ENCODE measurements at places on chromosomes 13 and 19. TPM values are rescaled to one million over a fixed set of nuclear protein-coding genes. Genes with fewer than 3 reads are reported as not detected.

DNA sequence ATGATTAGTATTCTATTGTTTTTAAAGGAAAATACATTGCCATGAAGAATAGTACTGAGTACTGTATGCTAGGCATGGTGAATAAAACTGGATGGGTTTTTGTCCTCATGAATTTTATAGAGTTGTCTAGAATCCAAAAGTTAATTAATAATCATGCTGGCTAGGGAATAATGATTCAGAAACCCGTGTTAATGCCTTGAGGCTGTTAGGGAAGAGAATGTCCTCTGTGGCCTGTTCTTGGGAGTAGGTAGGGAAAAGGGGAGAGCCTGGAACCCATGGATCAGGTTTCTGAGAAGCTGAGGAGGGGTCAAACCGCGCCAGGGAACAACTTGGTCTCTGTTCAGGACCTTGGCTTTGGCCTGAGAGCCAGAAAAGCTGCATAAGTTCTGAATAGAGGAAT is 1376.3 kb upstream of the SLC10A2 start:
- no peak overlapping the region for H3K4me3 ChIP-seq
- no peaks in the 10 kb centered on the region for H3K27me3 ChIP-seq
- no peaks in the 10 kb centered on the region for H3K4me1 ChIP-seq
- H3K27ac ChIP-seq: no peak overlapping the region
- H3K36me3 ChIP-seq: no peaks in the 10 kb centered on the region

Gene C3
- total RNA-seq: 3.1 TPM

Gene PNPLA6
- total RNA-seq: 116 TPM

GRCh38 chr13:94344126-94344818 is 135.2 kb downstream of the DCT start:
- peaks cover 14% of the 10 kb centered on the region for H3K4me1 ChIP-seq
- no peak overlapping the region for H3K4me3 ChIP-seq
- H3K27me3 ChIP-seq: no peaks in the 10 kb centered on the region
- H3K36me3 ChIP-seq: no peaks in the 10 kb centered on the region
- DNase-seq: peak; percentile 69

DNA sequence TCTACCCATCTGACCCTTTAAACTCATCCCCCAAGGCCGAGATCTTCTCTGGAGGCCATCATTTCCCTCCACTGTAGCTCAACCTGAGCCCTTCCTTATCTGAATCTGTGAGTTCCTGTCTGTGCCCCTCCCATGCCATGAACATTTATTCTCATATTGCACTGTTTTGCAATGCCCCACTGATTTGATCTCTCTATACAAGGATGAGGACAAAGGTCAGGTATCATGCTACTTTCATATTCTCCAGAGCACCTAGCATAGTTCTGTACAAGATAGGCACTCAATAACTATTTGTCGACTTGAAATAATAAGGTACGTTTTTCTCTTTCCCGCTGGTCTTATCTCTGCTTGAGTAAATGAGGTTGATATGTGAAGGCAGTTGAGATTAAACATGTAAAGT is 135.5 kb downstream of the KLF5 start:
- H3K27me3 ChIP-seq: no peaks in the 10 kb centered on the region
- H3K4me1 ChIP-seq: 0 out of 2 replicates have a peak, but pooled peaks cover 5% of the 10 kb centered on the region
- no peak for DNase-seq
- H3K4me3 ChIP-seq: no peak overlapping the region

DNA sequence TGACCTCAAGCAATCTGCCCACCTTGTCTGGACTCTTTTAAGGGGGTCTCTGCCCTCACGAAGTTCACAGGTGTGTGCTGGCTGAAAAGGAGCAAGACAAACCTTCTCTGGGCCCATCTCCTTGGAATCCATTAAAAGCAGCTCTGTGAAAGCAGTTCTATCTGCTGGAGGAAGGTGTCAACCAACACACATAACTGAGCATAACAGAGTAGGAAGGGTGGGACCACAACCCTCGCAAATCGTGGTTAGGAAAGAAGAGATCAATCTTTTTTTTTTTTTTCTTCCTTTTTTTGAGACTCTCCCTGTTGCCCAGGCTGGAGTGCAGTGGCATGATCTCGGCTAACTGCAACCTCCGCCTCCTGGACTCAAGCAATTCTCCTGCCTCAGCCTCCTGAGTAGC is 1.4 kb downstream of the SUGP2 start:
- H3K36me3 ChIP-seq: peaks cover 20% of the 10 kb centered on the region
- H3K27ac ChIP-seq: peak overlapping the region; percentile 82
- H3K27me3 ChIP-seq: no peaks in the 10 kb centered on the region
- peak overlapping the region; percentile 95 for H3K4me3 ChIP-seq
- peaks cover 11% of the 10 kb centered on the region for H3K4me1 ChIP-seq
- no peak for DNase-seq

- no peak overlapping the region for H3K27ac ChIP-seq
- no peak overlapping the region for H3K4me3 ChIP-seq
- no peaks in the 10 kb centered on the region for H3K27me3 ChIP-seq
- peaks cover 59% of the 10 kb centered on the region for H3K36me3 ChIP-seq
Observed at GRCh38 chr13:79361299-79361698, 44.8 kb downstream of the RBM26 start.

- H3K27me3 ChIP-seq: no peaks in the 10 kb centered on the region
- no peaks in the 10 kb centered on the region for H3K36me3 ChIP-seq
- H3K4me3 ChIP-seq: no peak overlapping the region
- no peak for DNase-seq
- no peak overlapping the region for H3K27ac ChIP-seq
Observed at GRCh38 chr13:101262306-101262705, 154.0 kb downstream of the NALCN start.
